Bronchial epithelial cell (primary cell): ENCODE measurements at places on chromosomes 7 and 10.

GRCh38 chr10:34291466-34292193, 523.5 kb downstream of the PARD3 start:
- DNase-seq = no peak

- no peak for DNase-seq
Measured at GRCh38 chr10:59245686-59246085, 69.2 kb downstream of the PHYHIPL start.

DNA sequence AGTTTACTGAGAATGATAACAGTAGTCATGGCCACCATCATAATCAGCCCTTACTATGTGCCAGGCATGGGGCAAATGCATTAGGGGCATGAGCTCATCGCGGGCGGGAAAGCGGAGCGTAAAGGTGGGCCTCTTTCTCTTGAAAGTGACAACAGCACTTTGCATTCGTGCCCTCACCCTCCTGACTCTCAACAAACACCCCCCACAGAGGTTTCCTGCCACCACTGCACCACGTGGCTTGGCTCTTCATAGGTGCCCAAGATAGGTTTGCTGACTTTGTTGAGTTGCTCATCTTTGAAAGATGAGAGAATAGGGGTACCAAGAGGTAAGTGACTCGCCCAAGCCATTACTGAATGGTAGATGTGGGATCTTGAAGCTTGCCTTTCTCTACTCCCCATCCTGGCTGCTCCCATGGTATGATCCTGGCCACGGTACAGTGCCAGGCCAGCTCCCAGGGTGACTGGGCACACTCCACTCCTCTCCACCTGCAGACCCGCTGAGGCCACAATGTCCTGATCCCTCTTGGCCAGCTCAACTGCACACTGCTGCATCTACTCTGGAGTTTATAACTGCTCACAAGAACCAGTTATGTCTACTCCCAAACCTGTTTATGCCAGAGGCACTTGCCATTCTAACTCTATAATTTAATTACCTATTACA, 26.0 kb downstream of the SLIT1 start:
- no peak for DNase-seq

- DNase-seq = peak; percentile 65
Measured at GRCh38 chr7:8363407-8364015, 69.9 kb upstream of the NXPH1 start.

DNA sequence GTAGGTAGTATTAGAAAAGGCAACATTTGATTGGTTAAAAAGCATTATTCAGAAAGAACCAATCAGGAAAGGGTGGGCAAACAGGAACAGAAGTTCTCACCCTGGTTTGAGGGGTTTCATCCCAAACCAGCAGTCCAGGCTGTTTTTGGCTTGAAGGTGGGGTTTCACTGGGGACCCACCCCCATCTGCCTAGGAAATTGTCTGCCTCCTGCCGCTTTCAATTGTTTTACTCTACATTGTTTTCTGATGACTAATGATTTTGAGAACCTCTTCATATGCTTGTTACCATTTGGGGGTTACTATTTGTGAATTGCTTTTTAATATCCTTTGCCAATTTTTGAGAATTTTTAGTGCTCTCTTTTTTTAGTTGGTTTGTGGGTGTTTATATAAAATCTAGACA, 3.3 kb upstream of the PCBD1 start:
- DNase-seq = peak; percentile 13

GRCh38 chr7:76155938-76156337, 45.8 kb upstream of the SRRM3 start:
- DNase-seq = peak; percentile 58

DNA sequence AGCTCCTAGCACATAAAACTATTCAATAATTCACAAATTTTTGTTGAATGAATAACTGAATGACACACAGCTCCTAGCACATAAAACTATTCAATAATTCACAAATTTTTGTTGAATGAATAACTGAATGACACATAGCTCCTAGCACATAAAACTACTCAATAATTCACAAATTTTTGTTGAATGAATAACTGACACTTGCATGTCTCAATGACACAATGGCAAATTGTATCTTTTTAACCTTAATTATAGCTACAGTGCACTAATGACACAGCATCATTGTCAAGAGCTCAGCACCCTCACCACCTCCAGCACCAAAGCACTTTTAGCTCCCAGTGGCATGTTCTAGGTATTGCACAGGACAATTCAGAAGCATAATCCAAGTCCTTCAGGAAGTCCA, 131.6 kb downstream of the PDE1C start:
- DNase-seq = peak; percentile 31

DNA sequence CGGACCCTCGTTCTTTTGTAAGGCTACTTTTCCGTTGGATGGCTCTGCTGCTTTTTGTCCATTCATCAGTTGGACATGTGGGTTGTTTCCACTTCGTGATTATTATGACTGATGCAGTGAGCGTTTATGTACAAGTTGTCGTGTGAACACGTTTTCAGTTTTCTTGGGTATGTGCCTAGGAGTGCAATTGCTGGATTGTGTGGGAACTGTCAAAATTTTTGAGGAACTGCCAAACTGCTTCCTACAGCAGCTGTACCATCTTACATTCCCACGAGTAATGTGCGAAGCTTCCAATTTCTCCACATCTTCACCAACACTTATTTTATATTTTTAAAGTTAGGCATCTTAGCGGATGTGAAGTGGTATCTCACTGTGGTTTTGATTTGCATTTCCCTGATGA, 10.4 kb downstream of the FKBP6 start:
- DNase-seq = no peak

DNA sequence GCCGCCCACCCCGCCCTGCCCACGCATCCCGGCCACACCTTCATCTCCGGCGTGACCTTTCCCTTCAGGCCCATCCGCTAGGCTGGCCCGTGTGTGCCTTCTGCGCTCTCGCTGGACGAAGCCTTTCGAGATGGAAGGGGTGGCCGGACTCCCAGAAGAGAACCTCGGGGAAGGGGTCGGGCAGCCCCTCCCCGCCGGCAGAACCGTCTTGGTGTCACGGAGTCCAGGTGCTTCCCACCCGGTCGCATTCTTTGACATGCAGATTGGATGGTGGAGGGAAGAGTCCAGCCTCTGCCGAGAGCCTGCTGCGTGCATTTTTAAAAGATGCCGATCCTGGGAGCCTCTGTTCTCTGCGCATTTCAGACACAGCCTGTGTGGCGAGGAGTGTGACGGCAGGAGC, 7.3 kb upstream of the ZNF853 start:
- DNase-seq = no peak

DNA sequence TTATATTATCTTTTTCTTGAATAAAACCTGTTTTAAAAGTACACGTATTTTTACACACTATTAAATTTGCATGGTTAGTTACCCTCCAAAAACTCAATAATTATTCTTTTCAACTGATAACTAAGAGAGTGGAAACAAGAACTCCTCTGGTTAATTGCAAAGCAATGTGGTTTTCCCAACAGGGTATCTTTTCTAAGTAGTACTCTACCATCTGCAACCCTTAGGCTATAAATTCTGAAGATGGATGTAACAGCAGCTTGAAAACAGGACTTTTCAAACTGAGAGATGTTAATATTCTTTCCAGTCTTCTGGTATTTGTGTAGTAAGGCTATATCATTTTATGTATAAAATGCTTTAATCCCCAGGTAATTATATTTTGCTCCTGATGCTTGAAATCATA, 916.1 kb upstream of the POT1 start:
- DNase-seq = no peak

DNA sequence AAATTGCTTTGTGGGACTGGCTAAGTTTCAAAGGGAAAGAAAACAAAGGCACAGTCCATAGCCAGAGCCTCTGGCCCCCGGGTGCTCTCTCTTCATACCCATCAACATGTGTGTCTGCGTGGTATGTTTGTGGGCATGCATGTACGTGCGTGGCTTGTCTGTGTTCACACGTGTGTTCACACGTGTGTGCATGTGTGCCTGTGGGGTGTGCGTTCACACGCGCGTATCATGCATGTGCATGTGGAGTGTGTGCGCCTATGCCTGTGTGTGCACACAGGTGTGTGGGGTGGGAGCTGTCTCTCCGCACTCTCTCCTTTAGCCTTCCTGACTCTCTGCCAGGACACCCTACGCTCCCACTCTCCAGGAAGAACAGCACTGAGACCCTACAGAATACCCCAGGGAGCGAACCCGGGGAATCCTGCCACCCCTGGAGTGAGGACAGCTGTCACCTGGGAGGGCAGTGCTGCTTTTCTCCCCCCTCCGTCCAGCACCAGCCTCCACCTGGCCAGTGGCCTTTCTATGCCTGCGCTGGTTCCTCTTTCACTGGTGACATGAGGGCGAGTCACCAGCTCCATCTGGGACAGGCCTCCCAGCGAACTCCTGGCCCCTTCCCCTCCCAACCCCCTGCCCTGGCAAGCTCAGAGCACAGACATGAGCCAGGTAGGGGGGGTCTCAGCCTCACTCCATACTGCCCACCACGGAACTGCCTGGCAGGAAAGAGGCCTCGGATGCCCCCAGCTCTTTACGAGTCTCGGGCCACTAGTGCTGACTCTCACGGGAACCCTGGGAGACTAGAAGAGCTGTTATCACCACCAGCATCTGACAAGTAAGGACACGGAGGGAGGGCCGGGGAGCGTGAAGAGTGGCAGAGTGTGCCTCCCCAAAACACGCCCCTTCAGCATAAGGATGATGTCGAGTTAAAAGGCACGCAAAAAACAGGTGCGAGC, 16.5 kb downstream of the WDR86 start:
- no peak for DNase-seq

DNA sequence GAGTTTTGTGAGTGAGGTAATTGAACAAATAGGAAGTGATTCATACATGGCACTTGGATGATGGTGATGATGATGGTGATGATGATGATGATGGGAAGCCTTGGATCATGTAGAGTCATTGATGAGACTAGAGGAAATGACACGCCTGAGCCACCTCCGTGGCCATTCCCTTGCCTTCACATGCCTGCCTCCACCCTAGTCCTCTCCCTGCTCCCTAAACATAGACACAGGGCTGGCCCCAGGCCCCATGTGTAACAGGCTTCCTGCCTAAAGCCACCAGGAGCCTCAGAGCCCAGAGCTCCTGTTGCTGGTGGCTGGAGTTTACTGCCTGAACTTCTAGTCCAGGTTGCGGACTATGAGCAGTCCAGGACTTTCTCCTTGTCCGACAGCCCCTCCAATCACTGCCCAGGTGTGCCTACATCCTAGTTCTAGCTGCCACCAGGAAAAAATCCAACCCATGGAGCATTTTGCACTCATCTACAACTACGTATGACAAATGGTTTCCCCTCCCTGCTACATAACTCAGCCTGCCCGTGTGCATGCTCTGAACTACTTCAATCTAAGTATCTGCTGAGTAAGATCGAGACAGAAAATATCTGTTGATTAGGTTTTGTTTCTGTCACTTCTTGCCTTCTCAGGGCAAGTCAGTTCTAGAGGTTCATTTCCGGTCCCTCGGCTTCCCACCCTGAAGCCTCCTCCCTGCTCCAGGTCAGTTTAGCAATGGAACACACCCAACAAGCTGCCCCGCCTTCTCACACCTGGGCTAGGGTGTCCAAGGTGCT, 35.5 kb upstream of the KDM7A start:
- peak; percentile 96 for DNase-seq

DNA sequence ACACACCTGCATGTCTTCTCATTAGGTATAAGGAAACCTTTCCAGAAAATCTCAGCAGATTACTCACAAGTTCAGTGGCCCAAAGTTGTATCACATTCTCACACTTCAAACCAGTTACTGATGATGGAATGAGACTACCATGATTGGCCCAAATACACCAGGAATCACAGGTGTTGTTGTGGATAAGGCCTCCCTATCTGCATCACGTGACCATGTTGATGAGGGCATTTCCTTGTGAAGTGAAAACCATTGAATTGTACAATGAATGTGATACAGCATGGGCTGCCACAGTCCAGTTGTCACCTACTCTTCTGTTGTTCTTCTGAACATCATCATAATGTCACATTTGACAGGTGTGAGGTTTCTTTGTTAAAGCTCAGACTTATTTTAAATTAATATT, 431.7 kb downstream of the AUTS2 start:
- no peak for DNase-seq

DNA sequence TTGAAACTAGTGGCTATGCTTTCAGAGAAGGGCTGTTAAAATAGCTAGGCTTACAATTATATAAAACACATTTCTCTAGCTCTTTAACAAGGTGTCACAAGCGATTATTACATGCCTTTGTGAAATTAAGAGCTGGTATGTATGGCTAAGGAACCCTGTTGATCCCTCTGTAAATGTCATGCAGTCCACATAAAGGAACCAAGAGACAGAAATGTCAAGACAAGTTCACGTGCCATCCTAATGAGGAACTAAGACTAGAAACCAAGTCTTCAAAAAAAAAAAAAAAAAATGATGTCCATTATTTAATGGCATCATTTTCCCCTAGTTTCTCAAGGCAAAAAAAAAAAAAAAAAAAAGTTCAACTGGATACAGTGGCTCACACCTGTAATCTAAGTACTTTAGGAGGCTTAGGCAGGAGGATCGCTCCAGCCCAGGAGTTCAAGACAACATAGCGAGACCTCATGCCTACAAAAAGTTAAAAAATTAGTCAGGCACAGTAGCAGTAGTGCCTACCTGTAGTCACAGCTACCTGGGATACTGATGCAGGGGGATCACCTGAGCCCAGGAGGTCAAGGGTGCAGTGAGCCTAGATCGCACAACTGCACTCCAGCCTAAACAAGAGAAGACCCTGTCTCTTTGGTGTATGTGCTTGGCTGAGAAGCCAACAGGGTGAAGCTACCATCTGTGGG, 63.4 kb downstream of the SRPK2 start:
- DNase-seq = no peak

- no peak for DNase-seq
Measured at GRCh38 chr10:23363793-23364135, 19.2 kb upstream of the C10orf67 start.

DNA sequence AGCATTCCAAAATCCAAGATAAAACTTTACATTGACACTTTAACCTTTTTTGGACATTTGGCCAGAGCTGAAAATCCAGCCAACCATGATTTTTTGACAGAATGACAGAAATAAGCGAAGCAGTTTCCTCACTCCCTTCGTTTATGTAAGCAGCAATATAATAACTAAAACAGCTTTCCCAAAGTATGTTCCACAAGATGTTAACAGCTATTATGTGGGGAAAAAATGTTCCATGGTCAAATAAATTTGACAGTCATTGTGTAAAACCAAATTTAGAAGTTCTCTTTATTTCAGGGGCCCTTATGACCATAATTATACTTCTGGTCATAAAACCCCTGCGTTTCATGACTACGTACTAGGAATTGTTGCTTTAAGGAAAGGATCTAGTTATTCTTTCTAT, 416.5 kb downstream of the MAGI2 start:
- no peak for DNase-seq

GRCh38 chr7:134619627-134620331, 26.9 kb upstream of the BPGM start:
- DNase-seq = peak; percentile 99

DNA sequence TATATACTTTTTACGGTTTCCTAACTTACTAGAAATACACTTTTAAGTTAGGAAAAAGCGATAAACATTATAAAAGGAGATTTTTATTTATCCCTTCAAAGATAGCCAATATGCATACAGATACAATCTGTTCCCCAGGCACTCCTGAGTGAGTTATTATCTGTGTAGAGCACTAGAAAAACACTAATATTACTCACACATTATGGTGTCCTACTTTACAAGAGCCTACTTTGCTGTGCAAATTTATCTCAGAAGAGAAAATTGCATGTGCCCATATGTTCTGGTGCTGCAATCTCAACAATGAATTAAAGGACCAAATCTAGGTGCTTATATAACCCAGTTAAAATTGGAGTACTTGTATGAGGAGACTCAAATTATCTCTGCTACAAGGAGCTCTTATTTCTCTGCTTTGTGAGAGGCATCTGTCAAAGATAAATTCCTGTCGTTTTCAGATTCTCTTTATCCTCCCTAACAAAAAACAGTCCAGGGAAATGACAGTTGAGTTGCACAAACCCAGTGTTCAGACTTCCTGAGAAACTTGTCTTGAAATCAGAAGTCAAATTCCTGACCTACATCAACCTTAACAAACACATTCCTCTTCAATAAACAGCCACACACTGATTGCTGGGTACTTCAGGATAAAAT, 28.9 kb downstream of the CPA1 start:
- no peak for DNase-seq
